Thymus (tissue), 14 donors: ENCODE measurements at places on chromosomes 3 and 15.

GRCh38 chr3:43004282-43004681, 25.2 kb downstream of the GASK1A start:
- no peaks in the 10 kb centered on the region for H3K27me3 ChIP-seq
- H3K36me3 ChIP-seq, result no peaks in the 10 kb centered on the region
- DNase-seq, result no peak
- peaks cover 12% of the 10 kb centered on the region for H3K4me1 ChIP-seq
- H3K4me3 ChIP-seq, result no peak overlapping the region

GRCh38 chr15:87672309-87673288, 583.9 kb downstream of the NTRK3 start:
- no peaks in the 10 kb centered on the region for H3K36me3 ChIP-seq
- H3K27ac ChIP-seq, result no peak overlapping the region
- H3K4me3 ChIP-seq, result no peak overlapping the region
- H3K4me1 ChIP-seq, result no peaks in the 10 kb centered on the region
- no peaks in the 10 kb centered on the region for H3K27me3 ChIP-seq

GRCh38 chr15:99631255-99631654, 65.5 kb downstream of the MEF2A start:
- DNase-seq, result no peak
- no peak overlapping the region for H3K4me3 ChIP-seq
- no peak overlapping the region for H3K27ac ChIP-seq
- peaks cover 9% of the 10 kb centered on the region for H3K36me3 ChIP-seq

DNA sequence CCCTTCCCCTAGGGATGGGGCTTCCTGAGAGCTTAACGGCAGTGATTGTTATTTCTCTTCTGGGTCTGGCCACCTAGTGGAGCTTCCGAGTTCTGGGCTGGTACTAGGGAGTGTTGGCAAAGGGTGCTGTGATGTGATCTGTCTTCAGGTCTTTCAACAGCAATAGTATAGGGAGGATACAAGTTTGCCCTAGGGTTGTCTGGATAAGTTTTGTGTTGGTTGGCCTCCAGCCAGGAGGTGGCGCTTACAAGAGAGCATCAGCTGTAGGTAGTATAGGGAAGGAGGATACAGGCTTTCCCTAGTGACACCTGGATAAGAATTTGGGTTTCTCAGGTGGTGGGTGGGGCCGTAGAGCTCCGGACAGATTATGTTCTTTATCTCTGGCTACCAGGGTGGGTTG, 19.2 kb upstream of the CPOX start:
- peak overlapping the region; percentile 52 for H3K27ac ChIP-seq
- no peak for DNase-seq
- H3K4me3 ChIP-seq, result no peak overlapping the region
- no peaks in the 10 kb centered on the region for H3K27me3 ChIP-seq

DNA sequence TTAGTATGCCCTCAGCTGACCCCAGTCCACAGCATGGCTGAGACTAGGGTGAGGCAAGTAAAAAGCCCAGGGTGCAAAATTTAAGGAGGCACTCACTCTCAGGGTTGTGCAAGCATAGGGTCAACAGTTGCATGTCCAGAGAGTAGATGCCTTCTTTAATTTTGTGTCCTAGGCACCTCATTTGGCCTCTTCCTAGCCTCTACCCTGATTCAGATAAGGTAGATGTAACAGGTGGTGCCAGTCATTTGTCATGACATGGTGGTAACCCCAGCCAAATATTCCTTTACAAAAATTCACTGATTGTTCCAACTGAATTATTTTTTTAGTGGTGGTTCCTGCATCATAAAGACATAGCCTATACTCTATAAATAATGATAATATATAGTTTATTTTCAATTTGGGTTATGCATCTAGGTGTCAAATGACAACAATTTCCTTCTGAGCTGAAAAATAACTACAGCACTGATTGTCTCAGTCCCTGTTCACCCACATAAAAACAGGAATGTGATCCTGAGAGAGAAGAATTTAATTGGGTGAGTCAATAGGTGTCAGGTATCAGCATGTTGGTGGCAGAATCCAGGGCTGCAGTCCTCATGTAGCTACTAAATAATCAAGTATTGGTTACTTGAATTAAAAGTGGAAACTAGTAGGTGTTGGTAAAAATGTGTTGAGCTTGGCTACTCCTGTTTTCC, 44.2 kb upstream of the TIPARP start:
- no peak overlapping the region for H3K4me3 ChIP-seq
- no peak for DNase-seq
- no peak overlapping the region for H3K27ac ChIP-seq
- H3K27me3 ChIP-seq, result no peaks in the 10 kb centered on the region
